Tibial nerve (tissue), 4 donors: ENCODE measurements at places on chromosomes 12 and 14. TPM values are rescaled to one million over a fixed set of nuclear protein-coding genes. Genes with fewer than 3 reads are reported as not detected.

Gene FAM186B
- total RNA-seq = 0.98 TPM

Gene FBRSL1
- total RNA-seq = 31.5 TPM

DNA sequence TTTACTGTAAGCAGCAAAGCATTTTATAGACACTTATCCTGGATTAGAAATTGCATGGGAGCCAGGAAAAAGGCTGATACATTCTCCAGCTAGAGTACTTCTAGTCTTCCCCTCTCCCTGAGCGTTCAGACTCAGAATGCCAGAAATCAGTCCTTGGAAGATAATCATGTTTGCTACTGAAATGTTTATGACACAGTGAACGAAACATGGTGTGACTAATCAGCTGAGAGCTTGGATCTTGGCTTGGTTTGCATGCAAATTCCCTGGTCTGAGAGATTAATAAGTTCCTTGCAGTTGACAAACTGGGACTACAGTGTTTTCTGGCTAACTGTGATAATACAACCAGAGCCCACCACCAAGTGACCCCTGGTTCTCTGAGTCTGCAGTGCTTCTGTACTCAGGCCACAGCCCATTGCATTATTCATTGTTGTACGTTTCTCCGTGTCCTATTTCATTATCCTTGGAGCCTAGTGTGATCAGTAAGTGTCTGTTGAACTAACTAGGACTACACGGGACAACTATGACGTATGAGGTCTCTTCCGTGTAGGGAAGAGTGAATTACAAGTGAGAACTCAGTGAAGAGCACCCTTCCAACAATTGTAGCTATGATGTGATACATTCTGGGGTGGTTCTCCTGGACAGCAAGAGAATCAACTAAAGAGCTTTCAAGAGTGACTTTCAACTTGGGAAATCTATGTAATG, 34.6 kb upstream of the EVL start:
- no peak for DNase-seq
- no peak overlapping the region for H3K27ac ChIP-seq
- H3K4me1 ChIP-seq = peaks cover 14% of the 10 kb centered on the region
- H3K36me3 ChIP-seq = no peaks in the 10 kb centered on the region

- H3K4me3 ChIP-seq = no peak overlapping the region
- H3K36me3 ChIP-seq = peaks cover 11% of the 10 kb centered on the region
- H3K4me1 ChIP-seq = no peaks in the 10 kb centered on the region
- no peak overlapping the region for H3K27ac ChIP-seq
- no peaks in the 10 kb centered on the region for H3K27me3 ChIP-seq
Measured at GRCh38 chr14:65439117-65439516, 26.6 kb downstream of the FUT8 start.

DNA sequence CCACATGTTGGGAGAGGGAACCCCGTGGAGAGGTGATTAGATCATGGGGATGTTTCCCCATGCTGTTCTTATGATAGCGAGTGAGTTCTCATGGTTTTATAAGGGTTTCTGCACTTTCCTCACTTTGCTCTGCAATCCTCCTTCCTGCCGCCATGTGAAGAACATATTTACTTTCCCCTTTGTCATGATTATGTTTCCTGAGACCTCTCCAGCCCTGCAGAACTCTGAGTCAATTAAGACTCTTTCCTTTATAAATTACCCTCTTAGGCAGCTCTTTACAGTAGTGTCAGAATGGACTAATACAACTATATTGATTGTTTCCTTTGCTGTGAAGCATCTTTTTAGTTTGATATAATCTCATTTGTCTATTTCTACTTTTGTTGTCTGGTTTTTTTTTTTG, 13.1 kb upstream of the RASSF9 start:
- H3K27me3 ChIP-seq = no peaks in the 10 kb centered on the region
- H3K36me3 ChIP-seq = no peaks in the 10 kb centered on the region
- H3K27ac ChIP-seq = no peak overlapping the region

DNA sequence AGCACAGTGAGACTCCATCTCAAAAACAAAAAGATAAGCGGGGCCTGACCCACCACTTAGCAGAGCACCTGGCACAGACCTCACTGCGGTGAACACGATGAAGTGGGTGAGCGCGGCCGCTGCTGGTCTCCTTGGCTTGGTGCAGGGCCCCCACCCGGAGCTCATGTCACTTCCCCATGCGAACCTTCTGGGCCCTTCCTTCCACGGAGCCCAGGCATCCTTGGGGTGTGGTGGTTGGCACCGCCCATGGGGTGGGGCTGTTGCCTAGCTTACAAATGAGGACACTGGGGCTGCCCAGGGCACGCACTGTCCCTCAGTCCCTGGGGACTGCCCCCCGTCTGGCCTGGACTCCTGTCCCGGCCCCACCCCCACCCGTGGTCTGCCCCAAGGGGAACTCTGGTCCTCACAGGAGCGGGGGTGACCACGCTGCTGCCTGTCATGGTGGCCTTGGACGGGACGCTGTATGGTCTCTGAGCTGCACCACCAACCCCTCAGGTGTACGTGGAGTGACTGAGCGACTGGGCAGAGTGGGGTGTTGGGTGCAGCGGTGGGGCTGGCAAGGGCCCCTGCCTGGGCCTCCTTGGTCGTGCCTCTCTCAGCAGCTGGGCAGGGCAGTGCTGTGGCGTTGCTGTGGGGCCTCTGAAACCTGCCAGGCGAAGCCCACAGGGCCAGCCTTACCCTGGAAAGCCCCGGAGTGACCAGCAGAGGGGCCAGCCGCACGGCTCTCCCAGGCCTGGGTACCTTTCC, 15.3 kb downstream of the FBRSL1 start:
- H3K36me3 ChIP-seq = peaks cover 24% of the 10 kb centered on the region
- H3K4me3 ChIP-seq = no peak overlapping the region
- H3K4me1 ChIP-seq = peaks cover 49% of the 10 kb centered on the region
- DNase-seq = no peak
- no peaks in the 10 kb centered on the region for H3K27me3 ChIP-seq
- H3K27ac ChIP-seq = no peak overlapping the region

DNA sequence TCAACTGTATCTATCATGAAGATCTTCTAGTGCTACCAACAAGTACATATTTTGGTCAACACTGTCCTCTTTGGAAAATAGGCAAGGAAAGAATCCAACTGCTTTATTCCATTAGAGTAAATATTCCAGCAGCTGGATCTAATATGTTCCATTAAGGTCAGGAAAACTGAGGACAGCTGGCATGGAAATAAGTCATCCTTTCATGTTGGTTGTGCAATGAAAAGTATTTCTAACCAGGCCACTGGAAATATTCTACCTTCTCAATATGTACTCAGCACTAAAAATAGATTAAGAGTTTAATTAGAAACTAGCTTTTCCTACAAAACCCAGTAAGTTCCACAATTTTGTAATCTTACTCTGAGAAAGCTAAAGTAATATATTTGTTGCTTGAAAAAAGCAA, 19.6 kb downstream of the HIGD1C start:
- no peaks in the 10 kb centered on the region for H3K27me3 ChIP-seq
- no peak for DNase-seq
- H3K4me3 ChIP-seq = no peak overlapping the region
- no peaks in the 10 kb centered on the region for H3K4me1 ChIP-seq

- H3K27me3 ChIP-seq = no peaks in the 10 kb centered on the region
- no peak overlapping the region for H3K4me3 ChIP-seq
- no peaks in the 10 kb centered on the region for H3K36me3 ChIP-seq
- no peak for DNase-seq
- no peaks in the 10 kb centered on the region for H3K4me1 ChIP-seq
Measured at GRCh38 chr14:101066826-101067510, 163.4 kb upstream of the RTL1 start.

DNA sequence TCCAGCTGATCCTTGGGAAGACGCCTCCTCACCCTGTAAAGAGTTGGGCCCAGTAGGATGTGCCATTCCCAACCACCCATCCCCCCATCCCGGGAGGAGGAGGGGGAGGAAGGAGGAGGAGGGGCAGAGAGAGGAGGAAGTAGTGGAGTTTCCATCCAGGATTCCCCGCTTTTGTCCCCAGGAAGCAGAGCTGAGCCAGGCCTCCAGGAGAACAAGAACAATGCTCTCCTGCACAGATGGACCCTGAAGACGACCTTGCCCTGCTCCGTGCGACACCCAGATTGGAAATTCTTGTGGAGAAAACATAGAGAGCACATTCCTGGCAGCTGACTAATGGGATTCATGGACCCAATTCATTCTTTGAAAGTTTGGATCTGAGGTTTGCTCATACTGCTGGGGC, 132.3 kb upstream of the CRY1 start:
- no peaks in the 10 kb centered on the region for H3K36me3 ChIP-seq
- H3K4me1 ChIP-seq = no peaks in the 10 kb centered on the region
- H3K27me3 ChIP-seq = no peaks in the 10 kb centered on the region

GRCh38 chr14:25215607-25216006, 165.7 kb upstream of the STXBP6 start:
- no peak overlapping the region for H3K4me3 ChIP-seq
- H3K27ac ChIP-seq = no peak overlapping the region
- H3K4me1 ChIP-seq = no peaks in the 10 kb centered on the region
